ENCODE measurements at places on chromosomes 4 and X.

- DNase-seq: no peak
Observed at GRCh38 chrX:13427441-13428052, 107.7 kb upstream of the ATXN3L start.

DNA sequence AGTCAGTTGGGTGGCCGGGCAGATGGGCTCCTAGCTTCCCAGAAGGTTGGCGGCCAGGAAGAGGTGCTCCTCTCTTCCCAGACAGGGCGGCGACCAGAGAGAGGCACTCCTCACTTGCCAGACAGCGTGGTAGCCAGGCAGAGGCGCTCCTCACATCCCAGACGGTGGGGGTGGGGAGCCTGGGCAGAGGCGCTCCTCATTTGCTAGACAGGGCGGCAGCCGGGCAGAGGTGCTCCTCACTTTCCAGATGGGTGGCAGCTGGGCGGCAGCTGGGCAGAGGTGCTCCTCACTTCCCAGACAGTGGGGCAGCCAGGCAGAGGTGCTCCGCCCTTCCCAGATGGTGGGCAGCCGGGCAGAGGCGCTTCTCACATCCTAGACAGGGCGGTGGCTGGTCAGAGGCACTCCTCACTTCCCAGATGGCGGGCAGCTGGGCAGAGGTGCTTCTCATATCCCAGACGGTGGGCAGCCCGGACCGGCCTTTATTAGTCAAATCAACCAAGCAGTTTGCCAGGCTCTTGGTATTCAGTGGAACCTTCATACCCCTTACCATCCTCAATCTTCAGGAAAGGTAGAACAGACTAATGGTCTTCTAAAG, 13.5 kb upstream of the NONO start:
- no peak for DNase-seq

GRCh38 chrX:152028579-152028978, 54.1 kb upstream of the GABRE start:
- DNase-seq: no peak

DNA sequence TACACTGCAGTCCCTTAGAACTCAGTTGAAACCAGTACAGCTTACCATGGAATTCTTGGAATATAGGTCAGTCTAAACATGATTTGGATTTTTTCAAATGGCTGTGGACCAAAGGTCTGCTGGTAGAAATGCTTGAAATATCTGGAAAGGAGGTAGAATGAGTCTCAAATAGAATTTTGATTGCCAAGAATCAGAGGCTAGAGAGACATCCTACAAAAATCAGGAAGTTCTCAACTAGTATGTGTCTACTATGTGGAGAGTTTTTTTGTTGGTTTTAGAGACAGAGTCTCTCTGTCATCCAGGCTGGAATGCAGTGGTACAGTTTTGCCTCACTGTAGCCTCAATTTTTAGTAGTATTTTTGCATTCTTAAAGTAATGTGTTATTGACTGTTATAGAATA, 53.6 kb downstream of the PAQR3 start:
- DNase-seq: no peak

- DNase-seq: no peak
Observed at GRCh38 chrX:49829016-49829415, at the start of gene PAGE4. Gene PAGE4, plus strand, starts transcription at chrX:49829303. Its CDS starts 1,126 bp downstream, at chrX:49830429.

GRCh38 chrX:13123247-13123856, 78.9 kb upstream of the FAM9C start:
- DNase-seq: no peak

DNA sequence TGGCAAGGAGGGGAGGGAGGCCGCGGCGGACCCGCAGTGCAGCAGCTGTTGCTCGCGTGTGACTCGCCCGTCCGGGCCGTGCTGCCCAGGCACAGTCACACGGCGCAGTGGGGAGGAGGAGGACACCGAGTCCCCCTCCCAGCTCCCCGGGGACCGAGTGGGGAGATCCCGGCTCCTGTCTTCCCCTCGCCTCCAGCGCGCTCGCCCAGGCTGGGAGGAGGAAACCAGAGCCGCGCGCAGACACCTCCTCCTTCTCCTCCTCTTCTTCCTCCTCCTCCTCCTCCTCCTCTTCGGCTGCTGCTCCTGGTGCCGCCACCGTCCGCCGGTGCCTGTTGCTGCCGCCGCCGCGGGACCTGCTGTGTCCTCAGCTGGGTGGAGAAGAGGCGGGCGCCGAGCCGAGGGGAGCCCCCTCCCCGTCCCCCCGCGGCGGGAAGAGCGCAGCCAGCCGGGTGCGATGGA, at the start of gene TBC1D1:
Gene TBC1D1 (plus strand): TSS at position 284 of the 459 bp plus-strand sequence. CDS start 11,012 bp downstream, outside the sequence.
- peak; percentile 54 for DNase-seq

- DNase-seq: no peak
Observed at GRCh38 chr4:43242606-43243005, 350.1 kb downstream of the GRXCR1 start.

- DNase-seq: peak; percentile 17
Observed at GRCh38 chrX:11367609-11368430, 74.6 kb downstream of the AMELX start.

GRCh38 chr4:112060212-112060611, 85.0 kb upstream of the FAM241A start:
- DNase-seq: no peak

- DNase-seq: no peak
Observed at GRCh38 chr4:44186850-44187246, 261.8 kb downstream of the KCTD8 start.

GRCh38 chrX:103584596-103584995, 719 bp upstream of the TCEAL4 start:
- no peak for DNase-seq

- no peak for DNase-seq
Observed at GRCh38 chr4:47444031-47444430, 19.5 kb downstream of the COMMD8 start.

- no peak for DNase-seq
Observed at GRCh38 chr4:42630908-42631307, 26.0 kb downstream of the ATP8A1 start.

DNA sequence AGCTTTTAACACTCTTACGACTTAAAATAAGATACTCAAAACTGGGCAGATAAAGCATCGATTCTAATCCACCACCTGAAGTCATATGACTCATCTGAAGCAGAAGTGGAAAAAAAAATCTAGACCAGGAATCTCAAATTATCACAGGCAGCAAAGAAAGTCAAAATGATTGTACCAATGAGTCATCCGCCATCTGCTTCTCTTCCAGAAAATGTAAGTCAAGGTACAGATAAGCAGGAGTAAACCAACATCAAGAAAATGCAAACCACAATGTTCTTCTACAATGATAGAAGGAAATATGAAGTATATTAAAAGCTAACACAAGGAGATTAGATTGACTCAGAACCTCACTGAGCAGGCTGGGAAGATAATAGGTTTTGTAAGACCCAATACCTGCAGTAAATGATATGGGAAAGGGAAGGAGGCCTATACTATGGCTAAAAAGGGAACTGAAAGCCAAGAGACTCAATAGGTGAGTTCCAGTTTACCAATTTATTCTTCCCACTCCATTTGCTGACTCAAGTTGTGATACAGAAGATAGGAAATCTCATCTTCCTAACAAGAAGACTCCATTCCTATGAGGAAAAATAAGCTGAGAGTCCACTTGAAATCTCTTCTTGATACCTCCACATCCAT, 88.4 kb upstream of the TET2 start:
- no peak for DNase-seq

DNA sequence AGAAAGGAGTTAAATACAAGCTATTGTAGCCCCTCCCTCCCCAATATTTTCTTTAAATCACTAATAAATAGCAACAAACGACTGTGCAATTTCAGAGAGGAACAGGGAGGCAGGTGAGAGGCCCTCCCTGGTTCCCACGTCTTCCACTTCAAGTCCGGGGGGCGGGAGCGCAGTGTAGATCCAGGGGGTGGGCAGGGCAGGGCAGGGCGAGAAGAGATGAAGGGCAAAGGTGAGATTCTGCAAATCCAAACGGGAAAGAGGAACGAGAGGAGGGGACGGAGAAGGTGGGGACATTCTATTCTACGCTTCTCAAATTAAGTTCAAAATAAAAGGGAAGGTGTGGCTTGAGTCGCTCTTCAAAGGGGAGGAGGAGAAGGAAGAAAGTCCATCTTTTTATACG, 6.8 kb downstream of the NKX6-1 start:
- DNase-seq: no peak

GRCh38 chr4:74364652-74365491, at the start of gene EREG:
Gene EREG, plus strand, starts transcription at chr4:74365145. Its CDS starts 164 bp downstream, at chr4:74365309.
- peak; percentile 87 for DNase-seq

DNA sequence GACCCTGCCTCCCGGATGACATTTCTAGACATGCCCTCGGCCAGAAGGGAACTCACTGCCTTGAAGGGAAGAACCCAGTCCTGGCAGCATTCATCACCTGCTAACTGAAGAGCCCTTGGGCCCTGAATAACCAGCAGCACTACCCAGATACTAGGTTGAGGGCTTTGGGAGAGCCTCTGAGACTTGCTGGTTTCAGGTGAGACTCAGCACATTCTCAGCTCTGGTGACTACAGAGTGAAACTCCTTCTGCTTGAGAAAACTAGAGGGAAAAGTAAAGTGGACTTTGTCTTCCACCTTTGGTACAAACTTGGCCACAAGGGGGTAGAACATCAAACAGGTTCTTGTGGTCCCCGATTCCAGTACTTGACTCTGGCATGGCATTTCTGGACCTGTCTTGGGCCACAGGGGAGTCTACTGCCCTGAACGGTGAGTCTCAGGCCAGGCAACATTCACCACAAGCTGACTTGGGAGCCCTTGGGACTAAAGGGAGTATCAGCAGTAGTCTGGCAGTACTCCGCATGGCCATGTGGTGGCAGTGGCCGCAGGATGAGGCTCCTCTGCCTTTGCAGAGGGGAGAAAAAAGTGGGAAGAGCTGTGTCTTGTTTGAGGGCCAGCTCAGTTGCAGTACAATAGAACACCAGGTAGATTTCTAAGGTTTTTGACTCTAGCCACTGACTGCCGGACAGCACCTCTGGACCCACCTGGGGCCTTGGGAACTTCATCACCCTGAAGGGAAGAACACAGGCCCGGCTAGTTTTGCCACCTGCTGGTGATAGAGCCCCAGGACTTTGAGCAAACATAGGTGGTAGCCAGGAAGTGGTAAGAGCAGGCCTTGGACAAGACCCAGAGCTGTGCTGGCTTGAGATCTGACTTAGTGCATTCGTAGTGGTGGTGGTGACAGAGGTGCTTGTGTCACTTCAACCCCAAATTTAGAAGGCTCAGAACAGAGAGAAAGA, 414.8 kb downstream of the OPHN1 start:
- no peak for DNase-seq

- DNase-seq: no peak
Observed at GRCh38 chr4:134490863-134491262, 289.3 kb upstream of the PABPC4L start.

DNA sequence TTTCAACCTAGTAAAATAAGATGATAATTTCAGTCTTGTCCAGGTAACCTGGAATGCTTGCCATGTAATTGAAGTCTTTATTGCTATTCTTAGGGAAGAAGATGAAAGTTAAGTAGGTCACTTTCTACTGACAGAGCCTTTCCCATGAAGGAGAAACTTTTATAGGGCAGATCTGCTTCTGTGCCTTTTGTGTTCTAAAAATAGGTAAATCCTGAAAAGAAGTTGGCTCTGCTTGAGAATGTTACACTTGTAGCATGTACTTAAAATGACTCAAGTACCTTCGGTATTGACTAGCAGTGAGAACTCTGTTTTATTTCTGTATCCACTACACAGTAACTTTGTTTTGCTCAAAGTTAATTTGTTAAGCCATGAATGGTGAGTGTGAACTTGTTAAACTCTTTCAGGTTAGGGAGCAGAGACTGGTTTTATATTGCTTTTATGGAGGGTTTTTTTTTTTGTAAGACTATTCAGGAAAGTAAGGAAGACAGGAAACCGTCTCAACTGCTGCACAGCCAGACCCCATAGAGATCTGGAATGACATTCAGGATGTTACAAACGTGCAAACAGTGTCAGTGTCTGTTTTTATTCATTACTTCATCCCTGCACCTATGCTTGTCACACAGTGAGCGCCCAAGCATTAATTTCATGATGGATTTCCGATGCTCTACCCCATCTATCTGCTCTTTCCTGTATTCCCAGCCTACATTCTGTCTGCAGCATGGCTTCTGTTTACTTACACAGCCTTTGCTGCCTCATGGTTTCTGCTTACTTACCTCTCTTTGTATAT, 53.0 kb downstream of the SEPTIN11 start:
- DNase-seq: no peak

DNA sequence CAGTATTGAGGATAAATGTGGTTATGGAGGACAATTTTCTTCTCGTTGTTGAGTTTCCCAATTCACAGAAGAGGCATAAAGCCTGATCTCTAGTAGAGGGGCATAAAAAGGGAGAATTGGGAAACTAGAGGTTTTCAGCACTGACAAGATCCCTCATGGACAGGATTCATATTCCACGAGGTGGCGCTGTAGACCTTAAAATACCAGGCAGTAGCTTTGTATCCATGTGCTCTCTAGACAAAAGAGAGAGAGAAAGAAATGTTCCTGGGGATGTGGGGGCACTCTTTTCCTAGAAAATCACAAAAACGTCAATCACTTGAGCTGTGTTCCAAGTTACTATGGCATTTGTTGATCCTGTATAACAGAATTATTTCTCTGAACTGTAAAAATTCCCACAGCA, 128.3 kb downstream of the MAGEE1 start:
- no peak for DNase-seq

GRCh38 chr4:184979461-184980124, 38.7 kb upstream of the HELT start:
- DNase-seq: no peak

DNA sequence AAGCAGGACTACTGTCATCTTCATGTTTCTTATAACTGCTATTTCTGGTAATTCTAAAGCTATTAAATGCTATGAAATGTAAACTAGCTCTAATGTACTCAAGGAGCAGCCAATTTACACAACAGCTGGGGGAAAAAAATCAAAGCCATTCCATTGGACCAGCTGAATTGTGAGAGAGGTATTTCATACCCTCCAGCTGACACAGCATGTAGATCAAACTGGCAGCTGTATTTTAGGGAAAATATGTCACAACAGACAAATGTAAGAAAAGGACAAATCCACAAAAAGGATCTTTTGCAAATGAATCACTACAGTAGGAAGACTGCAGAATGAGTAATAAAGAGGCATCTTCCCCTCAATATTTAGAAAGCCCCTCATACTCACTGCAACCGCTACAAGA, 65.2 kb upstream of the FAM47B start:
- no peak for DNase-seq
